Ascending aorta (tissue), 2 donors: ENCODE measurements at places on chromosomes 11 and 22.

- no peaks in the 10 kb centered on the region for H3K36me3 ChIP-seq
- DNase-seq, result no peak
- H3K27ac ChIP-seq, result no peak overlapping the region
- no peak overlapping the region for H3K4me3 ChIP-seq
Observed at GRCh38 chr11:69395287-69395686, 86.2 kb upstream of the LINC01488 start.

GRCh38 chr11:72535194-72535547 is 100.8 kb upstream of the CLPB start:
- no peak overlapping the region for H3K4me3 ChIP-seq
- H3K27ac ChIP-seq, result no peak overlapping the region
- no peak for DNase-seq
- H3K27me3 ChIP-seq, result no peaks in the 10 kb centered on the region
- no peaks in the 10 kb centered on the region for H3K36me3 ChIP-seq

GRCh38 chr11:110472858-110473257 is 43.1 kb downstream of the FDX1 start:
- no peaks in the 10 kb centered on the region for H3K27me3 ChIP-seq
- no peaks in the 10 kb centered on the region for H3K36me3 ChIP-seq
- H3K27ac ChIP-seq, result no peak overlapping the region
- DNase-seq, result no peak
- H3K4me3 ChIP-seq, result no peak overlapping the region

GRCh38 chr22:49015459-49015858 is 812.2 kb downstream of the BRD1 start:
- DNase-seq, result no peak
- peak overlapping the region; percentile 84 for H3K27ac ChIP-seq
- no peak overlapping the region for H3K4me3 ChIP-seq
- no peaks in the 10 kb centered on the region for H3K27me3 ChIP-seq

DNA sequence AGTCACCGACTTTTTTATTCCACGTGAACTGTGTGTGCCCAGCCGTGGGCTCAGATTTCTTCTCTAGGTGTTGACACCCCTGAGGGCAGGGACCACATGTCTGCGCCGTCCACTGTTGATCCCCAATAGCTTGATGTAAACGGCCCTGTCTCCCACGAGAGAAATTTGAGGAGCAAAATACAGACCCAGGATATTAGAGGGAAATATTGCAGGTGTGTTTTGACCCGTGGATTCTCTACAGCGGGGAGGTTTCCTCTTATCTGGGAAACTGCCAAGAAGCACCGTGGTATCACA is 437.5 kb downstream of the TBC1D22A start:
- no peak overlapping the region for H3K27ac ChIP-seq
- H3K4me3 ChIP-seq, result no peak overlapping the region
- H3K4me1 ChIP-seq, result no peaks in the 10 kb centered on the region
- H3K27me3 ChIP-seq, result no peaks in the 10 kb centered on the region
- no peak for DNase-seq

GRCh38 chr11:33941637-33942160 is 49.8 kb upstream of the LMO2 start:
- H3K4me3 ChIP-seq, result no peak overlapping the region
- H3K36me3 ChIP-seq, result no peaks in the 10 kb centered on the region
- H3K27me3 ChIP-seq, result no peaks in the 10 kb centered on the region

DNA sequence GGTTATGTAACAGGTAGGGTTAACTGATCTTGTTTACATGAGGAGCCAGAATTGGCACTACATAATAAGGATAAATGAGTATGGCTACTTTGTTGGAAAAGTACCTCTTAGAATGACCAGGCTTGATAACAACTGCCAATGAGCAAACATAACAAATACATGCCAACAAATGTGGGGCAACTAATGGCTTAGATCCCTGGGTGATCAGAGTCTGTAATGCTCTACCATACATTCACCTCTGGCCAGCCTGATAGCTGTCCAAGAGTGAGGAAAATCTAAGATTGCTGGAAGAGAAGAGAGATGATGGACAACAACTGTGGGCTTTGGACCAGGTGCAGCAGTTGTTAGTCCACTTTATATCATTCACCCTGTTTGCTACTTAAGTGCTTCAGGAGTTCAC is 1025.0 kb downstream of the NTM start:
- no peaks in the 10 kb centered on the region for H3K36me3 ChIP-seq
- H3K27ac ChIP-seq, result no peak overlapping the region
- no peaks in the 10 kb centered on the region for H3K4me1 ChIP-seq
- DNase-seq, result no peak

- no peak overlapping the region for H3K27ac ChIP-seq
- DNase-seq, result no peak
- no peaks in the 10 kb centered on the region for H3K36me3 ChIP-seq
- H3K4me1 ChIP-seq, result no peaks in the 10 kb centered on the region
Observed at GRCh38 chr22:22974795-22975580, 87.4 kb downstream of the IGLL5 start.

DNA sequence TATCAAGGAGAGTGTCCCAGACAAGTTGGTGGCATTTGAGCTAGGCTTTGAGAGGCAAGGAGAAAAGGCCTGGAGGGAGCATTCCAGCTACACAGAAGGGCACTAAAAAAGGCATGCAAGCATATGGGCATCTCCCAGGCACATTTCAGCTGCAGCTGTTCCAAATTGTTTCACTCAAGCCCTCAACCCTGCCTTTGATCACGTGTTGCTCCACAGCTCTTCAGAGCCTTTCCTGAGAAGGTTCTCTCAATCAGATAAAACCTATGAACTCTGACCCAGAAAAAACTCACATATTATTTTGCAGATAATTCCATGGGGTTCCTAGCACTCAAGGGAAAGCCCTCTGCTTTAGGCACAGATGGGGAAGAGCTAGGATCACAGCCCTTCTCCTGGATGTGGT is 24.4 kb upstream of the HSPA8 start:
- no peaks in the 10 kb centered on the region for H3K27me3 ChIP-seq
- DNase-seq, result no peak
- H3K4me1 ChIP-seq, result no peaks in the 10 kb centered on the region
- H3K36me3 ChIP-seq, result peaks cover 5% of the 10 kb centered on the region
- H3K27ac ChIP-seq, result no peak overlapping the region

GRCh38 chr11:79156031-79156430 is 284.8 kb downstream of the TENM4 start:
- H3K36me3 ChIP-seq, result no peaks in the 10 kb centered on the region
- no peak overlapping the region for H3K4me3 ChIP-seq
- H3K27me3 ChIP-seq, result no peaks in the 10 kb centered on the region
- DNase-seq, result no peak
- no peak overlapping the region for H3K27ac ChIP-seq

GRCh38 chr11:82996966-82997606 is 74.6 kb downstream of the RAB30 start:
- no peak overlapping the region for H3K4me3 ChIP-seq
- H3K36me3 ChIP-seq, result no peaks in the 10 kb centered on the region
- no peaks in the 10 kb centered on the region for H3K4me1 ChIP-seq

DNA sequence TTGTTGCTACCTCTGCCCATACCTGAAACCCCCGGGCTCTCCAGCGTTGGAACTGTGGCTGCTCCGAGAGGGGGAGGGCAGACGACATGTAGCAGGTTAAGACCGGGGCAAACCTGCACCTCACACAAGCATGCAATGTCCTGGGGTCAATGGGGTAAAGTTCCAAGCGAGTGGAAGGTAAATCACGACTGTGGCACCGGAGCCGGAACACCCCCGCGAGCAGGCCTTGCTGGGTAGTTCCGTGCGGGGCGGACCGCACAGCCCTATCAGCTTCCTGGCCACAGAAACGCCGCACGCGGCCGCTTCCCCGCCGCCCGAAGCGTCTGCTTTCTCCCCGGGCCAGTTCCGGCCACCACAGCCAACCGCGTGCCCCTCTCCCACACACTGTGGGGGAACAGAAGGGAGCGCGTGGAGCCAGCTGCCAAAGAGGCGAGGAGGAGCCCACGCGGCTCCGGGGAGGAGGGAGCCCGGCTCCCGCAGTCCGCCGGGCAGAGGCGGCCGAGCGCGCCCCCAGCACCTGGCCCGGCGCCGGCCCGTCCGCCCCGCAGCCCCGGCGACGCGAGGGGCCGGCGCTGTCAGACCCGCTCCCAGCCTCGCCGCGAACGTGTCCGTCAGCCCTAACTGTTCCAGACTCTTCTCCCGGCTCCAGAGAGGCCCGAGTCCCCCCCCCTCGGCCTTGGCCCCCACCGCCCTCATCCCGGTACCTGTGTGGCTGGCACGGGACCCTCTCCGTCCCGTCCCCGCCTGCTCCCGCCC is 1.6 kb downstream of the SPTBN2 start:
- H3K27ac ChIP-seq, result no peak overlapping the region
- H3K4me3 ChIP-seq, result peak overlapping the region; percentile 54
- peaks cover 3% of the 10 kb centered on the region for H3K4me1 ChIP-seq
- peaks cover 5% of the 10 kb centered on the region for H3K27me3 ChIP-seq
- DNase-seq, result no peak
- no peaks in the 10 kb centered on the region for H3K36me3 ChIP-seq
